Foreskin fibroblast (primary cell): ENCODE measurements at places on chromosomes 11 and 22.

DNA sequence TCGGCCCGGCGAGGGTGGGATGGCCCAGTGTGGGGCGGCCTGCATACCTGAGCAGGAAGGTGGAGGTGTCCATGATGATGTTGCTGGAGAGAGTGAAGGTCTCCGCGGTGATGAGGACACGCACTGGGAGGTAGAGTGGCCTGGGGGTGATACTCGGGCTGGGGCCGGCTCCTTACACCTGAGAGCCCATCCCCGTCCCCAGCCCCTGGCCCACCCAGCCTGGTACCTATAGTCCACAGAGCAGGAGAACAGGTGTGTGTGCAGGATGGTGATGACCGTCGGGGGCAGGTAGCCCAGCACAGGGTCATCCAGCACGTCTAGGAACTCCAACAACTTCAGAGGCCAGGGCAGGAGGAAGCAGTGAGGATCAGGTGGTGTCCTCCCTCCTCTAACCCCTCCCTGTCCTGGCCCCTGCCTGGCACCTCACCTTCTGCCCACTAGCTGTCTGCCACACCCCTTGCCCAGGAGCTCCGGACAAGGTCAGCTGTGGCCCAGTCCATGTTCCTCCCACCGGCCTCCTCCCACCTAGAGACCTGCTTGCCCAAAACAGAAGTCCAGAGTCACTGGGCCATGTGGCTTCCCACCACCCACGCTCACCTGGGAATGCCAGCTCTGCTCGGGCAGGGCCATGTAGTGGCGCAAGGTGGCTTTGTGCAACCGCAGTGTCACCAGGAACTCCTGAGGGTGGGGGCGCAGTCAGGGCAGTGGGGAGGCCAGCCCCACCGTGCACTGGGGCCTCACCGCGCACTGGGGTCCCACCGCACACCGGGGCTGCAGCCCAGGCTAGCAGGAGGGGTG lies 11.3 kb downstream of the ATG2A start:
- DNase-seq: no peak

GRCh38 chr11:133821776-133822175 lies 23.5 kb downstream of the SPATA19 start:
- DNase-seq: no peak

- peak; percentile 24 for DNase-seq
These were observed 85.7 kb downstream of the TBC1D22A start for GRCh38 chr22:46848197-46848596.

GRCh38 chr22:27851974-27852746 lies 50.6 kb upstream of the MN1 start:
- peak; percentile 45 for DNase-seq

GRCh38 chr11:2928605-2929530 lies at the start of gene PHLDA2:
PHLDA2 (minus strand) TSS chr11:2929420; CDS start chr11:2929364, 56 bp downstream.
- DNase-seq: peak; percentile 89

- DNase-seq: no peak
These were observed 10.7 kb upstream of the TXN2 start for GRCh38 chr22:36492109-36492508.

DNA sequence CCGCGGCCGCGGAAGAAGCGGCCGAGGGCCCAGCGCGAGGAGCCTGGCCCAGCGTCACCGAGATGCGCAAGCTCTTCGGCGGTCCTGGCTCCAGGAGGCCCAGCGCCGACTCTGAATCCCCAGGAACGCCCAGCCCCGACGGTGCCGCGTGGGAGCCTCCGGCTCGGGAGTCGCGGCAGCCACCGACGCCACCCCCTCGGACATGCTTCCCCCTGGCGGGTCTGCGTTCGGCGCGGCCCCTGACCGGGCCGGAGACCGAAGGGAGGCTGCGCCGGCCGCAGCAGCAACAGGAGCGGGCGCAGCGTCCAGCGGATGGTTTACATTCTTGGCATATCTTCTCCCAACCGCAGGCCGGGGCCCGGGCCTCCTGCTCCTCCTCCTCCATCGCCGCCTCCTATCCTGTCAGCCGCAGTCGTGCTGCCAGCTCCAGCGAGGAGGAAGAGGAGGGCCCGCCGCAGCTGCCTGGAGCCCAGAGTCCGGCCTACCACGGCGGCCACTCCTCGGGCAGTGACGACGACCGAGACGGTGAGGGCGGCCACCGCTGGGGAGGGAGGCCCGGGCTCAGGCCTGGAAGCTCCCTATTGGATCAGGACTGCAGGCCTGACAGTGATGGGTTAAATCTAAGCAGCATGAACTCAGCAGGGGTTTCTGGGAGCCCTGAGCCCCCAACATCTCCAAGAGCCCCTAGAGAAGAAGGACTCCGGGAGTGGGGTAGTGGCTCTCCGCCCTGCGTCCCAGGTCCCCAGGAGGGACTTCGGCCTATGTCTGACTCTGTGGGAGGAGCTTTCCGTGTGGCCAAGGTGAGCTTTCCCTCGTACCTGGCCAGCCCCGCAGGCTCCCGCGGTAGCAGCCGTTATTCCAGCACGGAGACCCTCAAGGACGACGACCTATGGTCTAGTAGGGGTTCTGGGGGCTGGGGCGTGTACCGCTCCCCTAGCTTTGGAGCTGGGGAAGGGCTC lies 1.2 kb downstream of the ARHGEF17 start:
- DNase-seq: peak; percentile 99

DNA sequence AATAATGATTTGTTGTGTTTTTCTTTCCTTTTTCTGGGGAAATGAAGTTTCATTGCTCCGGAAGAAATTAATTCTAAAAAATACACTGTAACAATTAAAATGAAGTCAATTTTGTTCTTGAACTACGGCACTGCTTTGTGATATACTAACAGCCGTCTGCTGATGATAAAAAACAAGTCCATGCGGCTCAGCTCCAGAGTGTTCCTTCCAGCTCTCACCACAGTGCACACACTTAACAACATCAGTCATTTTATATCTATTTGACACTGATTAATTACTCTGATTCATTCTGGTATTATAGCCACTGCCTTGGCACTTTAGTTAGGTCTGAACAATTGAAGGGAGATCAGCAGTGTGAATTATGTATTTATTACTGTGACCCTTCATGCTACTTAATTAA lies 97.4 kb upstream of the SLC6A5 start:
- no peak for DNase-seq

GRCh38 chr11:67998150-67999045 lies 5.5 kb downstream of the UNC93B1 start:
- no peak for DNase-seq

GRCh38 chr22:45225732-45226502 lies 14.8 kb downstream of the KIAA0930 start:
- peak; percentile 75 for DNase-seq

DNA sequence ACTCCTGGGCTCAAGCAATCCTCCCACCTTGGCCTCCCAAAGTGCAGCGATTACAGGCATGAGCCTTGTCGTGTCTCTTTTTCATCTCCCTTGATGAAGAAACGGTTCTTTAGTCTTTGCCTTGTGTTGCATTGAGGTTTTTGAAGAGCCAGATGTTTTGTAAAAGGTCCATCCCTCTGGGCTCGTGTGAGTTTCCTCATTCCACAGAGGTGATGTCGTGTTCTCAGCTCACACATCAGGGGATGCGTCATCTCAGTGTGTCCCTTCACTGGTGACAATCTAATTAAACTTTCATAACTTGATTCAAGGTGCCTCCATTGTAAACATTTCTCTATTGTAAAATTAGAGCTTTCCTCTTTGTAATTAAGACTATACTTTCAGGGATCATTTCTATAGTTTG lies 29.7 kb upstream of the TEF start:
- DNase-seq: peak; percentile 87

DNA sequence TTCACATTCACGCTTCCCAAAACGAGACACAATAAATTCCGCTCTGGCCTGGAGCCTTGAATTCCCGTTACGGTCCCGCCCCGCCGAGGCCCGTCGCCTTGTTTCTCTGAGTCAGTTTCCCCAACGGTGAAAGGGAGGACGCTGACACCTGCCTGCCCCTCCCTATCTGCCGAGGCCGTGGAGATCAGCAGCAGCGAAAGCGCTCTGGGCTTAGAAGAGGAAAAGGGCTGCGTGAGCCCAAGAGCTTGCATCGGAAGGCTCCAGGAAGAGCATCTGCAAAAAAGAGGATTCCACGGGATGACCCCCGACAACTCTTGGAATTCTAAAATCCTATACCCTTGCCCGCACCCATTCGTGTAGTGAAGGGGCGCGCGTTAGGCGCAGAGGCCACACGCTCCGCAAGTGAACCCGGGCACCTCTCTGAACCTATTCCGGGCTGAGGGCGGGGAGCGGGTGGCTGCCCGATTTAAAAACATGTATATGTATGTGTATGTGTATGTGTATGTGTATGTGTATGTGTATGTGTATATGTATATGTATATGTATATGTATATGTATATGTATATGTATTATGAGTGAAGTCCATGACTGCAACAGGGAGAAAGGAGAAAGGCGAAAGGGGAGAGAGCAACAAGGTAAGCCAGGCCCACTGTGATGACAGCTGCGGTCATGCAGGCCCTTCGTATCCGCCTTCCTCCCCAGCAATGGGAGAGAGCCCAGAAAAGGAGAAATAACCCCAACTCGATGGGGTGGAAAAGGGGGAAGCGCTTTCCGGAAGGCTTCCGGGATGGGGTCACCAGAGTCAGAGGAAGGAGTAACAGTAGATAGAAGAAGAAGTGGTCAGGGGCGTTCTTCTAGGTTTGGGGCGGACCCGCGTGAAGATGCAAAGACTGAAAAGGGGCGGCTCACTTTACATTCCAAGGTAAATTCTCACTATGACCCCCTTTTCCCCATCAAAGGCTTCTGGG lies 948 bp upstream of the MRTFA start:
- no peak for DNase-seq

DNA sequence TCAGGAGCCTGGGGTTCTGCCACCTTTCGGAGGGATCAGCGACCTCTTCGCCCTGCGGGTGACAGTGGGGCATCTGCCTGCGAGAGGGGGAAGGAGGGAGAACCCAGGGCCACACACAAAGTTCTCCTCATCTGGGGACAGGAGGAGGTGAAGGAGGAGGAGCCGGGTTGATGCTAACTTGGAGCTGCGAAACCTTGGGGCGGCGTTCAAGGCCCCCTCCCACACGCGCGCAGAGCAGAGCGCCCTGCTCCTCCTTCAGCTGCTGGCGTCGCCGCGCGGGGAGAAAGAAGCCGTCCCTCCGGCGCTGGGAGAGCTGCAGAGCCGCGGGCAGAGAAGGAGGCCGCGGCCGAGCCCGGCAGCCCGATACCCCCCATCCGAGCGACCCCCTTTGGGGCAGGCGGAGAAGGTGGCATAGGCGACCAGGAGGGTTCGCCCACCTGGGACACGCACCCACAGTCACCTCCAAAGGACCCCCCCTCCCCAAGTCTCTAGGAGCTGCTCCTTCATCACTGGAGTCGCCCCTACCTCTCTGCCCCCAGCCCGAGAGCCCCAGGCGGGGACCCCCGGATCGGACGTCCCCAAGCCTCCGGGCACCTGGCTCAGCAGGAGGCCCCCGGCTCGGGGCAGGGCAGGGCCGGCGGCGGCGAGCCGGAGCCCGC lies at the start of gene RASD2:
TSS of gene RASD2 (plus strand) at position 237 of the 659 bp plus-strand sequence. CDS start 5,979 bp downstream, outside the sequence.
- no peak for DNase-seq

GRCh38 chr11:108364159-108364558 lies 103.2 kb downstream of the C11orf65 start:
- DNase-seq: peak; percentile 15

- DNase-seq: no peak
These were observed 150.7 kb downstream of the MYO18B start for GRCh38 chr22:25892678-25893077.

GRCh38 chr11:5339771-5340322 lies 3.5 kb downstream of the OR51B5 start:
- no peak for DNase-seq

DNA sequence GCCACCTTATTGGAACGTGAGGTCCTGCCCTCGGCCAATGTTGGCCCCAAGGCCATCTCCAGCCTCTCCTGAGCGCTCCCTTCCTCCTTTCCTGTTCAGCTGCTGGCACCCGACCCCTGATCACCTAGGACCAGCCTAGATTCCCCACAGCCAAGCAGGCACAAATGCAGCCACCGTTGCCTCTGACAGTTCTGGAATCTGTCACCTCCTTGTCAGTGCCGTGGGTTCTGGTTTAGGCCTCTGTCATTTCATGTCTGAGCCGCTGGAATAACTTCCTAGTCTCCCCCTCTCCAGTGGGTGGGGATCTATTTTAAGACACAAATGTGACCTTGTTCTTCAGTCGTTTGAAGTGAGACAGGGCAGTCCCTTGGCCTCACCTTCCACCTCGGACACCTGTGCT lies 29.7 kb downstream of the FADS3 start:
- DNase-seq: no peak

- DNase-seq: no peak
These were observed 15.1 kb downstream of the APOL1 start for GRCh38 chr22:36267896-36268485.

DNA sequence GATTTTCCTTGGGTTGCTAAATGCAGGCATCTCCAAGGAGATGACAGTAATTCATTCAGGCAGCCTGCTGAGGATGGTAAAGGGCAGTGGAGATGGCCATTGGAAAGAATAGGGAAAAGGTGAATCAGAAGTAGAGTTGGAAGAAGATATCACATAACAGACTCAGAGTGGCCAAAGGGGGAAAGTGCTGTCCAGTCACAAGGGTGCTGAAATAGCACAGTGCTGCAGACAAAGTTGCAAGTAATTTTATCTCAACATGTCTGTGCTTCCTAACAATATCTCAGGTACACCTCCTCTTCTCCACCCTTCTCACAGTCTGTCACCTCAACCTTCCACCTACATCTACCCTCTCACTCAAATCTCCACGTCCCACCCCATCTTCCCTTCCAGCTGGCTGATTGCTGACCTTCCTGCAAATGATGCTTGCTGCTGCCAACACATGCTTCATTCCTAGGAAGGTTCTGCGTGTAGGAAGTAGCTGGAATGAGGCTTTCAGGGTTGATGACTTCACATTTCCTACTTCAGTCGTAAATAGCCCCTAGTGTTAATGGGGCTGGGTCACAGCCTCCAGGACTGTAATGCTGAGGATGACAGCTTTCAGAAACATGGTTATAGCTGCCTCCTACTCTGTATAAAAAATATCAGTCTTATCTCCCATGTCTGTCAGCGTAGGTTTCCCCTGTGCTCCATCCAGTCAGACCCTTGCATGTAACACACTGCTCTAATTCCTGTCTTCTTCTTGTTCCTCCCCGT lies 123.9 kb downstream of the CTNND1 start:
- no peak for DNase-seq

DNA sequence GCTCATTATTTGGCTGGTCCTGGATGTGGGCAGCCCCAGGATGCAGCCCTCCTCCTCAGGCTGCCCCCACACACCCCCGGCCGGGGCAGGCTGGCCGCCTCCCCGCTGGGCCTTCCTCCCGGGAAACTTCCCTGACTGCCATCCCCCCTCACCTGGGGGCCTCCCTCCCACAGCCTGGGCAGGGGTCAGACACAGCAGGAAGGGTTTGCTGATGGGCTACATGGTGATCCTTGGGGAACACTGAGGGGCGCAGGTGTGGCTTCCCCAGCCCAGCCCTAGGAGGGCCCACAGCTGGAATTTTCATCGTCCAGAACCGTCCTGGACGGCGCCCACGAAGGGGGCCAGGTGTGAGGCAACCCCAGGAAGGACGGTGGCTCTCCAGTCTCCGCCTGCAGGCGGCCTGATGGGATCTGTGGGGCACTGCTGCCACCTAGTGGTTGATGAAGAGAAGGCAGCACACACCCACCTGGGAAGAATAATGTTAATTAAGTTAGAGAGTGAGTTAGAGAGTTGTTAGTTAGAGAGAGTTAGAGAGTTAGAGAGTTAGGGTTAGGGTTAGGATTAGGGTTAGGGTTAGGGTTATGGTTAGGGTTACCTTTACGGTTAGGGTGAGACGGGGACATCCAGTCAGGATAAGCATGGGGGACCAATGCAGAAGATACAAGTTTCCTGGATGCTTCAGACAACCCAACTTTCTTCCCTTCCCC lies 75.9 kb upstream of the PRR5 start:
- peak; percentile 82 for DNase-seq

- DNase-seq: no peak
These were observed 21.2 kb downstream of the GRAMD1B start for GRCh38 chr11:123451183-123451781.
